ENCODE measurements at places on chromosomes 11 and 22.

DNA sequence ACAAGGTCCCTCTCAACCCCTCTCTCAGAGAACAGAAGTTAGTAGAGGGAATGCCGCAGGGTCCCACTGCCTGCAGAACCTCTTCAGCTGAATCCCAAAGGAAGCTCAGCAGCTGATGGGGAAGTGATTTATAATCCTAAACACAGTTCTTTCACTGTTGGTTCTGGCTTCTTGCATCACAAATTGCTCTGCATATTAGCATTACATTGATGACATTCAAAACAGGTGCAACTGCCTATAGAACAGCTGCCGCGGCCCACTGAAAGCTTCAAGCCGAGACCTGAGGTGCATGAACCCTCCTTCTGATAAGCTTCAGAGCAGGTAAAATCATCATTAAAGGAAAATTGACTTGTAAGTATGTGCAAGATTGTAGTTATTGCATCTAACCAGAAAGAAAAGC is 75.2 kb upstream of the KIRREL3 start:
- DNase-seq, result no peak

GRCh38 chr22:35413624-35414023 is 13.7 kb downstream of the MCM5 start:
- no peak for DNase-seq

- DNase-seq, result no peak
Observed at GRCh38 chr11:85758026-85758425, 52.9 kb downstream of the SYTL2 start.

GRCh38 chr11:12175694-12176241 is 65.4 kb downstream of the MICAL2 start:
- no peak for DNase-seq

- no peak for DNase-seq
Observed at GRCh38 chr11:15758857-15759465, 597.4 kb downstream of the SOX6 start.

DNA sequence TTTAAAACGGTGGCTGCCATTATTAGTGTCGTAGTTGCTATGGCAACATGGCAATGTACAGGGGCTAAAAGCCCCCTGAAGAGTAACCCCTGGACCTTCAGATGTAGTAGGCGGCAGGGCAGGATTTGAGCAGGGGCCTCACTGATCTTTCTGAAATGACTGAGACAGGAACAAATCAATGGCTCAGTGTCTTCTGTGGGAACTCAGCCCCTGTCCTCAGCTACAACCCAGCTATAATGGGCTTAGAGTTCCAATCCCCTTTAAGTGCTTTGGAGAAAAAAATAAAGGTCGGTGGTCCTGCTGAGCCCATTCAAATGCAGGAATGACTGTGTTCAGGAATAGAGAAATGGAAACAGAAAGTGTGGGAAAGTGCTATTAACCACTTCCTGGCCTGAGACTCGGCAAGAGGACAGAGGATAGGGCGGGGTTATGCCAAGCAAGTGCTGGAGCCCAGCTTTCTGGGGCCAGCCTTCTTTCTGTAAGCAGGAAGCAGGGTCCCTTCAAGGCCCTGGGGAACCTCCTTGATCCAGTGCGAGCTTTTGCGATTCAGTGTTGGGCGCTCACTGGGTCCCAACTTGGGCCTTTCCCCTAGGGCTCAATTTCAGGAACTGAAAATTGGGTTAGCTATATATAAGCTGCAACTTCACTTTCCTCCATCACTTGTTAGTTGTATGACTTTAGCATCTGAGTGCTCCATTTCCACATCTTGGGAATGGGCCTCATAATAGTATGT is 6.1 kb upstream of the CD82 start:
- DNase-seq, result no peak

DNA sequence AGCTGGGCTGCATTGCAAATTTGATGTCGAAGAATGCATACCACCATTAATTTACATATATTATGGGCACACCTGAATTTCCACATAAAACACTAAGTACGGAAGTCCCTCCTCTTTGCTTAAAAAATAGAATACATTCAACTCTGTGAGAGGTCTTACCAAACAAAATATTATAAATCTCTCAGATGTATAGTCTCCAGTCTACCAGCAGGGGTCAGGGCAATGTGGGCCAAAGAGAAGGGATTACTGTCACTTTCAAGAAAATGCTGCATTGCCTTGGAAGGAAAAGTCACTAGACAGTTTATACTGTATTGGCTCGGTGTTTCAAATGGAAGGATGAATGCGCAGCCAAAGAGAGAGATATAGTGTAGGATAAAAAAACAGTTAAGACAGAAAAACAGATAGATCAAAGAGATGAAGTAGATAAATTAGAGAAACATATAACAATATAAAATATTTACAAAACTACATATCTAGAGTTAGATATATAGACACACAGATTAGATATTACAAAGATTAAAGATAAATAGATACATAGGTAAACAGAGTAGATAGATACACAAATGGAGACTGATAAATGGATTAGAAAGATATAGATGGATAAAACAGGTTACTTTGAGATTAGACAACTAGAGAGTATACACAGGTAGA is 20.9 kb downstream of the SERGEF start:
- DNase-seq, result peak; percentile 56

- no peak for DNase-seq
Observed at GRCh38 chr22:43473441-43473840, 61.6 kb downstream of the MPPED1 start.

- DNase-seq, result no peak
Observed at GRCh38 chr11:127818625-127819024, 768.7 kb downstream of the ETS1 start.

GRCh38 chr11:116144387-116144958 is 628.3 kb downstream of the BUD13 start:
- DNase-seq, result no peak

GRCh38 chr11:87421422-87421821 is 383.7 kb downstream of the TMEM135 start:
- peak; percentile 86 for DNase-seq

GRCh38 chr22:36286096-36286957 is 33.4 kb downstream of the APOL1 start:
- peak; percentile 64 for DNase-seq

All from SK-N-DZ (cell line).